ENCODE measurements at places on chromosomes 3 and 15.

GRCh38 chr3:114223143-114223542, 14.2 kb downstream of the ZNF80 start:
- DNase-seq: no peak

GRCh38 chr3:19106307-19106706, 42.0 kb upstream of the KCNH8 start:
- no peak for DNase-seq

DNA sequence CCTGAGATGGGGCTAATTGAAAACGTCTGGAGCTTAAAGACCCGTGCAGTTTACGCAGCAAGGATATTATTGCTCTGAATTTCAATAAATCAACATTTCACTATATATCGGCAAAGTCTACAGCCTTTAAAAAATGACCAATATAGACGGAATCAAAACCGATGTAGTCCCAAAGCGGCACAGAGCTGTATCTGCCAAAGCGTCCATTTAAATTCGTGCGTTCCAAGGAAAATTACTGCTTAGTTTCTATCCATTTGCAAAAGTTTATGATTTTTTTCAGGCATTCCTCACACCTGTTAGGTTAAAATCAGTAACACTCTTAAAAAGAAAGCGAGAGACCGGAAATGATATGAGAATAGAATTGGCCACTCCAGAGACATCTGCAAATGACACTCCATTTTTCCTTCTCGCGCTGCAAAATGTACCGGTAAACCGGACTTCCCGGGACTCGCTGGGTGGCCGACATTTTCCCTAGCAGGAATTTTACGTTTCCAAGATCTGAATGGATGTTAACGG, 777 bp upstream of the EIF4A2 start:
- no peak for DNase-seq

GRCh38 chr15:42693942-42694341, 43.0 kb downstream of the CDAN1 start:
- no peak for DNase-seq

DNA sequence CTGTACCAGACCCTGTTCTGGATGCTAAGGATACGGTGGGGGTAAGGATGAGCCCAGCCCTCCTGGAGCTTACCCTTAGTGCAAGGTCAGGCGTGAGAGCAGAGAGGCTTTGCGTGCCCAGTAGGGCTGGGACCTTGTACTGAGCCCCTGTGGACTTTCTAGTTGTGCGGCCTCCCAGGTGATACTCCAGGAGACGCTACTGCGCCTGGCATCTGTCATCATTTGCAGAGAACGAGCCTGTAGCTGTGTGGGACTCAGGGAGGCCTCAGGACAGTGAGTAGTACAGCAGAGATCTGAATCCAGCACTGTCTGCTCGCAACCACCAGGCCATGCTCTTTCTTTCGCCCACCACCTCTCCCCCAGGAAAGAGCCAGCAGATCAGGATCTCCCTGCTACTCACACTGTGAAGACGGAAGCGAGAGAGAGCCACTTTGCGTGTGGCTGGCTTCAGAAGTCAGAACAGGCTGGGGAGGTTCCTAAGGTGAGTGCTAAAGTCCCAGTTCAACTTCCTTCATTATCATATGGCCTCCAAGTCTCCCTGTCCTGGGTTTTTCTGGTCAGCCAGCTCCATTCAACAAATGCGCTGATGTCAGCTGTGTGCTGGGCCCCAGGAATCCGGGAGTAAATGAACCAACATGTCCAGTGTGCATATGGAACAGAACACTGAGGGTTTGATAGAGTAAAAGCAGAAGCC, 38.2 kb upstream of the ITGA11 start:
- no peak for DNase-seq

DNA sequence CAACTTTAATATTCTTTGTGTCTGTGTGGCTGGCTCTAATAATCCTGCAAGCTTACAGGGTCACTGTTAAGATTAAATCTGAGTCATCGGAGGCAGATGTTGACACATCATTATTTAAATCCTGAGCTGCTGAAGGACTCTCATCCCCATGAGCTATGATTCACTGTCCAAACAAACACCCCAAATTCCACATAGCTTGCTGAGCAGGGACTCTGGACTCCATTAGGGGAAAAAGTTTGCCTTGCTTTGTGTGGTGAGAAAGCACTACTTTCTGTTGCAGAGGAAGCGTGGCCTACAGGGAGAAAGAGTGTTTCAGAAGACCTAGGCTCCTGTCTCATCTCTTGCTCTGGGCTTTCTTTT, 213.7 kb downstream of the PDCD6IP start:
- no peak for DNase-seq

DNA sequence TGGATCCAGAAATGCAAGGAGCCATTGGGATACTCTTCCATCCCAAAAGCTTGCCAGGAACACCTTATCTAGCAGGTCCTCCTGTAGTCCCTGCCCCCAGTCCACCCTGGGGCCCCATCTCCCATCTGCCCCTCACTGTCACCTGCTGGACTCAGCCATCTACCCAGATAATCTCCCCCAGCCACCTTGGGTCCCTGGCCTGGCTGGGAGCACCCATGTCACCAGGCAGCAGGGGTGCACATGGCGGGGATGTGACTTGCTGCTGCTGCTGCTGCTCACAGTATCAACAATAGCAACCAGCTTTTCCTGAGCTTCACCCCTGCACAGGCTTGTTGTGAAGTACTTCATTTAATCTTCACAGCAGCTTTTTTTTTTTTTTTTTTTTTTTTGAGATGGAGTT, 12.6 kb downstream of the PTH1R start:
- DNase-seq: no peak

- no peak for DNase-seq
Observed at GRCh38 chr15:32718821-32719716, 1.3 kb downstream of the GREM1 start.

DNA sequence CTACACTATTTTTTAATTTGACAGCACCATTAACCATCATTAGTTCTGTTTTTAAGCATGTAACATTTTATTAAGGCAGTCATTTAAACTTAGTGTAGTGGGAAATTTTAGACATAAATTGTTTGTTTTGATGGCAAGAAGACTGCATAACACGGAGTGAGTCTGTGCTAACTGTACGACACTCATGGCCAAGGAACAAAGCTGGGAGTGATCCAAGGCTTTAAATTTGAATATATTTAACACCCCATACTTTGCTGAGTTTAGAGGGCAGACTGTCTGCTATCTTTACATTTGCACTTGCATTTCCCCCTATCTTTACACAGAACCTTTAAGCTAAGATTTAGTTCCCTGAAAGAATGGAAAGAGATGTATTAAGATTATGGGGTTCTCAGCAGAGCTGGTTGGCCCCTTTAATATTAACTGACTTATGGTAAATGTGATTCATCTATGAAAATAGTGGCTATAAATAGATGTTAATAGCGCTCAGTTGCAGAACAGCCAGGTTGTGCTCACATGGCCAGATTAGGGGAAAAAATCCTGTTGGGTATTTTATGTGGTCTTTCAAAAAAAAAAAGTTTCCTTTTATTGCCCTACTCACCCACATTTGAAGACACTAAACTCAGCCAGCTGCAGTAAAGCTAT, 120.7 kb downstream of the CMSS1 start:
- DNase-seq: no peak

DNA sequence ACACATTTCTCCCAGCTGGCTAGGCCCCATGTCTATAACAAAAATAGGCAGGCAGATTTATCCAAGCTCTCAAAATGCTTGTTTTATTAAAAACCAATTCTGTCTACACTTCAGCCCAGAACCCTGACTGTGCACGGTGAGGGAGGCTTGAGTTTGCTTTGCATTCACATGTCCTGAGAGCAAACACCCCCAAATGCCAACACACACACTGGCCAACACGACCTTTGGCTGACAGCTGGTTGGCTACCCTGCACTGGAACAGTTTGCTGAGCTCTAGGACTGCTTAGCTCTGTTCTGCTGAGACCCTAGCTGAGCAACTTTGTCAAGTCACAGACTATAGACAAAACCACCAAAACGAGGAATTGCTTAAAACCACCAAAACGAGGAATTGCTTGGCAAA, 3.6 kb downstream of the STIMATE start:
- no peak for DNase-seq

GRCh38 chr3:43874731-43875130, 184.0 kb downstream of the ABHD5 start:
- DNase-seq: no peak

DNA sequence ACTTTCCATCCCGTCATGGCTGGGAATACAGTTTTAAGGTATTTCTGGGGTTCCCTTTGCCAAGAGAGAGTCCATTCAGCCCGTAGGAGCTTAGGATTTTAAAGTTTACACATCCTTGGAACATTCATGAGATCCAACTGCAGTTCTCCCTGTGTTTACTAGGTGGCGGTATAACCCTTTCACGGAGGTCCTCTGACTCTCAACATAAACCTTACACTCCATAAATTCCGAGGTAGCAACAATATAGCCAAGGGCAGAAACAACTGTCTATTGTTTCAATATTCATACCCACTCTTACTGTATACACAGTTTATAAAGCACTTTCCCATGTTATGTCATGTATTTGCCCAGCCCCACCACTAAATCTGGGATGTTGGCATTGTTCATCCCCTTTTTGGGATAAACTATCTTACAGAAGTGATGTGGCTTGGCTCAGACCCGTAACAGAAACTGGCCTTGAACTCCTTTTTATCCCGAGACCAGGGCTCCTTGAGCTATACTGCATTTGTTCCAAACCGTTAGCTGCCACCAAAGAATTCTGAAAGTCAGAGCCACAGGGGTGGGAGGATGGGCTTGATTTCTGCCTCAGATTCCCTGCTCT, 69.2 kb upstream of the COL6A5 start:
- no peak for DNase-seq

Measured in activated CD4-positive, alpha-beta T cell treated with anti-CD3 and anti-CD28 coated beads for 24 hours (primary cell).